Large intestine (tissue), 12 donors: ENCODE measurements at places on chromosomes 2 and 18. TPM values are rescaled to one million over a fixed set of nuclear protein-coding genes. Genes with fewer than 3 reads are reported as not detected.

SPATA3 gene
- polyA plus RNA-seq = not detected

SPP2 gene
- polyA plus RNA-seq = 0.06 TPM

IL1R1 gene
- polyA plus RNA-seq = 21.6 TPM

DSG1 gene
- polyA plus RNA-seq = 0.19 TPM

CDK5R2 gene
- 2.9 TPM for polyA plus RNA-seq

CYS1 gene
- polyA plus RNA-seq = 22.1 TPM

TNFRSF11A gene
- polyA plus RNA-seq = 21.7 TPM

SELENOI gene
- polyA plus RNA-seq = 36.8 TPM

ASB18 gene
- polyA plus RNA-seq = 0.03 TPM

IL36A gene
- polyA plus RNA-seq = not detected

HOXD12 gene
- polyA plus RNA-seq = not detected

SOX11 gene
- 3.1 TPM for polyA plus RNA-seq

ETAA1 gene
- polyA plus RNA-seq = 12.4 TPM

GALNT13 gene
- 1.6 TPM for polyA plus RNA-seq

GTF3C2 gene
- 51.9 TPM for polyA plus RNA-seq

SIX2 gene
- polyA plus RNA-seq = 0.03 TPM

RGPD8 gene
- polyA plus RNA-seq = 3.9 TPM

CAPN14 gene
- 0.13 TPM for polyA plus RNA-seq

CD226 gene
- polyA plus RNA-seq = 1.6 TPM

NBEAL1 gene
- polyA plus RNA-seq = 9.8 TPM

PLGLB1 gene
- polyA plus RNA-seq = 8.2 TPM

SNORC gene
- 6.9 TPM for polyA plus RNA-seq

OTOS gene
- polyA plus RNA-seq = not detected

RFTN2 gene
- polyA plus RNA-seq = 4.5 TPM

SERPINB2 gene
- polyA plus RNA-seq = 0.15 TPM

TMEM178A gene
- polyA plus RNA-seq = 7.3 TPM

HS1BP3 gene
- polyA plus RNA-seq = 30.7 TPM

EN1 gene
- not detected for polyA plus RNA-seq

UGT1A8 gene
- not detected for polyA plus RNA-seq

CLASP1 gene
- polyA plus RNA-seq = 31.8 TPM
